Stimulated activated CD4-positive, alpha-beta T cell treated with anti-CD3 and anti-CD28 coated beads, Interleukin-4, amount 100 ng/mL, for 1 hour (primary cell): ENCODE measurements at places on chromosomes 5 and 9.

GRCh38 chr5:120052916-120053828 is 410.9 kb upstream of the PRR16 start:
- no peak for DNase-seq

DNA sequence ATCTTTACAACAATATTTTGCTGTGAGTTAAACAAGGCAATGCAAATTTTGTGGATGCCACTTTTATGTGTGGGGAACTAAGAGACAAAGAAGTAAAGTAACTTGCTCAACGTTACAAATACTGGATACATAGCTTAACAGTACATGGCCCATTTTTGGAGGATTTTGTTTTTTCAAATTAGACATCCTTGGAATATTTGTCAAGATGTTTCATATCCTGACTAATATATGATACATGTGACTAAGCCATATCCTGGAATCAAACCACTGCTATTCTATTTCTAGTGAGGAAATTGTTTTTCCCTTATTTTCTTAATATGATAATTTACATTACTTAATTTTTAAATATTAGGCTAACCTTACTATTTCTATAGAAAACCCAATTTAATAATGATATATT is 529.8 kb downstream of the DMRTA1 start:
- no peak for DNase-seq

DNA sequence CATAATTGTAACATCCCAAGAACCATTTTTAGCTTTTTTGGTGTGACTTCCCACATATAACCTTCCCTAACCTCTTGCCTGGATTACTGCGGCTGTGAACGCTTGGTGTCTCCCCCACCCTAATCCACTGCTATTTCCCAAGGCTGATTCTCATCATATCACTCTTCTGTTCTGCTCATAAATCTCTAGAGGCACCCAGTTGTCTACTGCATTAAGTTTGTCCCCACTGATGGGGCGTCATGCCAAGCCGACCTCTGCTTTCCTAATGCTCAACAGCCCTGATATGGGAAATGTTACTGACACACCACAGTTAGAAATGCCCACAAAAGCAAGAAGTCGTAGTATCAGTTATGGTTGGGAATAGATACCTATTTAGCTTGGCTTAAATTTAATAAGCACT is 24.4 kb downstream of the NPR3 start:
- DNase-seq: no peak

DNA sequence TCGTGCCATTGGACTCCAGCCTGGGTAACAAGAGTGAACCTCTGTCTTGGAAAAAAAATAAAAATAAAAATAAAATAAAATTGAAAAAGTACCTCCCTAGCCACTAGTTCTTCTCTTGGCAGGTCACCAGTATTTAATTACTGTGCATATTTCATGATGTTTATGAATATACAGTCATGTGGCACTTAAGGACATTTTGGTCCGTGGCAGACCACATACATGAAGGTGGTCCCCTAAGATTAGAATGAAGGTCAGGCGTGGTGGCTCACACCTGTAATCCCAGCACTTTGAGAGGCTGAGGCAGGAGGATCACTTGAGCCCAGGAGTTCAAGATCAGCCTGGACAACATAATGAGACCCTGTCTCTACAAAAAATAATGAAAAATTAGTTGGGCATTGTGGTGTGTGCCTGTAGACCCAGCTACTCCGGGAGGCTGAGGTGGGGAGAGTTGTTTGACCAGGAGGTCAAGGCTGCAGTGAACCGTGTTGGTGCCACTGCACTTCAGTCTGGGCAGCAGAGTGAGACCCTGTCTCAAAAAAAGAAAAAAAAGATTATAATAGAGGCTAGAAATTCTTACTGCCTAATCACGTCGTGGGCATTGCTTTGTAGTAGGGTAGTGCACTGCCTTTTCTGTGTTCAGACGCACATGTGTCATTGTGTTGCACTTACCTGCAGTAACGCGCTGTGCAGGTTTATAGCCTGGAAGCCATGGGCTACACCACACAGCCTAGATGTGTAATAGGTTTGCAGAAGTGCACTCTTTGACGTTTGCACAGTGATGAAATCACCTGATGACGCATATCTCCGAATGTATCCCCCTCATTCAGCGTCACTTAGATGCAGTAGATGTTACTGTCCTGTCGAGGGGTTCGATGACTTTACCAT is 12.8 kb downstream of the EHMT1 start:
- no peak for DNase-seq

DNA sequence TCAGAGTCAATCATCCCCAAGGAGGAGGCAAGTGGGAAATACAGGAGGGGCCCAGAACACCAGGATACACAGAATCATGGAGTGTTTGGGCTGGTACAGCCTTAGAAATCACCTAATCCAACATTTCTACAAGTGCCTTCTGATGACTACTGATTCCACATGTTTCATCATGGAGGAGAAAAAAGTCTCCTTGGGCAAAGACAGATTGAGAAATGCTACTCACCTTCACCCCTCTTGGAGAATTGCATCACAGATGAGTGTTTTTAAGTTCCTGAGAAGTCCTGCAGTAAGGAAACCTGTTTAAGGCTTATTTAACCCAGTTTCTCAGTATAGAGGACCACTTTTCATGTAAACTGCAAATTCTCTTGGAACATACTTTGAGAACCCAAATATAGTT is 2.2 kb upstream of the SLIT3 start:
- no peak for DNase-seq

GRCh38 chr5:146440870-146441495 is 6.2 kb upstream of the TCERG1 start:
- DNase-seq: no peak

DNA sequence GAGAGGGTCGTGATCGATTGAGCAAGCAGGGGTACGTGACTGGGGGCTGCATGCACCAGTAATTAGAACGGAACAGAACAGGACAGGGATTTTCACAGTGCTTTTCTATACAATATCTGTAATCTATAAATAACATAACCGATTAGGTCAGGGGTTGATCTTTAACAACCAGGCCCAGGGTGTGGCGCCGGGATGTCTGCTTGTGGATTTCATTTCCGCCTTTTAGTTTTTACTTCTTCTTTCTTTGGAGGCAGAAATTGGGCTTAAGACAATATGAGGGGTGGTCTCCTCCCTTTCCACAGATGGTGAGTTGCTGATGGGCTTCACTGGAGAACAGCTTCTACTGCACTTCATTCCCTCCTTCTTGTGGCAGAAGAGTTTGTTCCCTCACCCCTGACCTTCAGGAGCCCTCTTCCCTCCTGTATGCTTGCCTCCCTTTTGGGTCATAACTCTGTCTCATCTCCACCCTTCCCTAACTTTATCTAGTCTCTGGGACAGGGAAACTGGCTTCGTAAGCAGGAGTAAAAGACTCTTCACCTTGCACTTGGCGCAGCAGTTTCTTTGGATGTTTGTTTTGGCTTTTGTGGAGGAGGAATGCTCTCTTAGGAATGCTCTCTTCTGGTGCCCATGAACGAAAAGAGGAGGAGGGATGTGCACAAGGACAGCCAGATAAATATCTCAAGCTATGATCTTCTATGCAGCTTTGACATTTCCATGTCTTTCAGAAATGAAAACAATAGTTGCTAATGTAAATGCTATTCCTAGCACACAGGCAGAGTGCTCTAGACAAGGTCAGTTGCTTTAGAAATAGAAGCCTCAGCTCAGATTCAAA is 139.8 kb upstream of the RPS23 start:
- DNase-seq: no peak

DNA sequence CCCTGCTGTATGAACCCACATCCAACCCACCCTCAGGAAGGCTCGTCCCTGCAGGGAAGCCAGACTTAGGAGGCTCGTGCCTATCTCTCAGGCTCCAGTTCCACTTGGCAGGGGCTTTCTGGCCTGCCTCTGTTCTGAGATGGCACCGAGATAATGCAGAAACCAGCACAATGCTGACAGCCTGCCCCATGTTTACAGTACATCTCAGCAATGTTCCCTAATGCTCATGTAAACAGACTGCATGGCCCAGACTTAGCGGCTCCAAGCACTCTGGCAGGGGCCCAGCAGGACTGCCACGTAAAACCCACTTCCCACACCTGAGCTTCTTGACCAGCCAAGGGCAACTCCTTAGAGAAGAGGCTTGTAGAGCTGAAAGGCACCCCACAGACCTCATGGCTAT is 499.5 kb upstream of the BRINP1 start:
- DNase-seq: no peak
